ENCODE measurements at places on chromosomes 2 and 18.

GRCh38 chr2:102661846-102662245 lies 42.5 kb downstream of the SLC9A2 start:
- DNase-seq, result no peak

DNA sequence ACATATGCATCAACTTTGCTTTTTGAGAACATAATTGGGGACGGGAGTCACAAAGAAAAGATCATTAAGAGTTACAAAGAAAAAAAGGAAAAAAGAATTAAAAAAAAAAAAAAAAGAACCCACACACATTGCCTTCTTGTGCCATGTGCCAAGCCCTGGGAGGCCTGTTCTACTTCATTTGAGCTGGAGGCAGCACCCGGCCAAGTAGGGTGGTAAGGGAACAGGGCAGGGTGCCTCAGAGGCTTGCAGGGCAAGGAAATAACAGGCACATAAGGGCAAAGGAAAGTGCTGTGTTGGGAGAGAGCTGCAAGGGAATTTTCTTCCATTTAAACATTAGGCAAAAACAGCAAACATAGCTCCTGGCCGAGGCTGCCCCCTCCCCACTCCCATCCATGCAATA lies 418.0 kb downstream of the TMEM182 start:
- DNase-seq, result no peak

DNA sequence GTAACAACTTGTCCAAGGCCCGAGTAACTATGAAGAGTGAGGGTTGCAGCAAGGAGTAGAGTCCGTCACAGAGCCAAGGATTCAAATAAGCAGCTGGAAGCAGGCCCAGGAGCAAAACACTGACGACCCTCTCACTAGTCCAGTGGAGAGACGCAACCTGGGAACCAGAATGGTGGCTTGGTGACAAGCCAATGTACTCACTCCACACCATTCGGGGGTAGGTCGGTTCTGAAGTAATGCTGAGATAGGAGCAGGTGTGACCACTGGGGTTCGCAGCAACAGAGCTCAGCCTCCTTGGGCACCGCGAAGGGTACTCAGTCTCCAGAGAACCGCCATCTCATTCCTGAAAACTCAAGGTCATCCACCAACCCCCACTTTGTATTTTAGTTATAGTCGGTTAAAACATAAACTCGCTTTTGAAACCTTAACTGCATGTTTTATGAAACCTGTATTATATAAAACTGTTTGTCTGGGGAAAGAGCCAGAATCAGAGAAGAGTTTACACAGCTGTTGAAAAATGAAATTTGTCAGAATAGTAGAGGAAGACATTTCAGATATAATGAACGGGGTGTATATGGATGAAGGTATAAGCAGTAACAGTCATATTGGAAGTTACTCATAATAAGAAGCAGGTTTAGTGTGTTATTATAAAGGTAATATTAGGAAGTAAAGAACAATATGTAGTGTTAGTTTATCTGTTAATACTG lies 8.6 kb downstream of the ANKRD62 start:
- no peak for DNase-seq

DNA sequence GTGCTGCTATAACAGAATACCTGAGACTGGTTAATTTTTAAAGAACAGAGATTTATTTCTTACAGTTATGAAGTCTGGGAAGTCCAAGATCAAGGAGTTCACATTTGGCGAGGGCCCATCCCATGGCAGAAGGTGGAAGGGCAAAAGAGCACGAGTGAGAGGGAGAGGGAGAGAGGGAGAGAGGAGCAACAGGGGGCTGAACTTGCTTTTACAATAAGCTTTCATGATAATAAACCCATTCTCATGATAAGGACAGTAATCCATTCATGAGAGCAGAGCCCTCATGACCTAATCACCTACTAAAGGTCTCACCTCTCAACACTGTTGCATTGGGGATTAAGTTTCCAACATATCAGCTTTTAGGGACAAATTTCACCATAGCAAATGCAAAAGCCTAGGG lies 45.3 kb downstream of the DSC3 start:
- DNase-seq, result no peak

DNA sequence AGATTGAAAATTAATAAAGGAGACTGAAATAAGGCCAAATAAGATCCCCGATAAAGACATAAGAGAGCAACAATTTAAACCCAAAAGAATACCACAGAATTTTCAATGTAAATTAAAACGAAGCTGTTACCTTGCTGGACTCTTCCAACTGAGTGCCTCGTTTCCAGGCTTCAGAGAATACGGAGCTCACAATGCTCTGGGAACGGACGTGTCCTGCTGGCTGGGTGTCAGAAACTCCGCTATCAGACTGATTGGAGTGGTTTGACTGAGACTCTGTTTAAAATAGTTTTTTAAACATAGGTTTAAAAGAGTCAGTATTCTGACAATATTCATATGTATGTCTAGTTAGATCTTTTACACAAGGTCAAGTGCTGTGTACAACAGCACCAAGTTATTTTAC lies 90.4 kb downstream of the RAPH1 start:
- DNase-seq, result no peak

- no peak for DNase-seq
Observed at GRCh38 chr2:66790651-66791181, 355.8 kb downstream of the MEIS1 start.

DNA sequence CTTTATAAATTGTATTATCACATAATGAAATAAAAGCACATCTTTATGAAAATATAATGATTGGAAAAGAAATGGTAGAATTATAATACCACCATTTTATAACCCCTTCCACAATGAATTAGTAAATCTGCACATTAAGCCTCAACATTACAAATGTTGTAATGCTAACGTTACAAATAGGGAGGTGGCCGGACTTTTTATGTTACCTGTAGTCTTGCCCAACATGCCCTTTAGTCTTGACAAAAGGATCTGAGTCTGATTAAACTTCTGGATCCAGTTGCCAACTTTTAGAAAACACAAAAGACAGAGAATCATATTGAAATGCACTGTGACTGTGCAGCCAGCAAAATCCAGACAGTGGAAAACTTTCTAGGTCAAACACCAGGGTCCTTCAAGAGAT lies 617.3 kb downstream of the KCNJ3 start:
- no peak for DNase-seq

All from tibial nerve (tissue), 4 donors.